Omental fat pad (tissue), 4 donors: ENCODE measurements at places on chromosomes 2 and 18.

- peak; percentile 52 for DNase-seq
These were observed 94.3 kb downstream of the CDCA7 start for GRCh38 chr2:173448938-173449471.

DNA sequence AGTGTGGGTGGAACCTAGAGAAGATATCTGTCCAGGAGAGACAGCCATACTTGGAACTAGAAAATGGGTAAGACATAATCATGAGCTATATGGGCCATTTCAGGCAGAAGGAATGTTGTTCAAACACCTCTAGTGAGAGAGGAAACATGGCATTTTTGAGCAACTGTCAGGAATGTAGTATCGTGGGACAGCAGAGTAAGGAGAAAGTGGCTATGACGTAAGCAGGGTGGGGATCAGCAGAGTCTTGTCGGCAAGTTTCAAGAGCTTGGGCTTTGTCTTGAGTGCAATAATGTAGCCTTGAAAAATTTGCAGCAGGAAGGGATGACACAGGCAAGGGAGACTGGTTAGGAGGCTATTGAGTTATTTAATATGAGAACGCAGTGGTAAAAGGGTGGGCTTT is 20.4 kb downstream of the SERPINB7 start:
- DNase-seq, result no peak

- no peak for DNase-seq
These were observed 217.5 kb downstream of the CYP26B1 start for GRCh38 chr2:71930049-71930681.

GRCh38 chr2:16628314-16628713 is 37.3 kb downstream of the CYRIA start:
- no peak for DNase-seq

- no peak for DNase-seq
These were observed 239.9 kb downstream of the ZNF516 start for GRCh38 chr18:76255070-76255683.

GRCh38 chr2:174776223-174776622 is 12.0 kb upstream of the CHRNA1 start:
- no peak for DNase-seq

- DNase-seq, result no peak
These were observed 83.9 kb downstream of the PAX3 start for GRCh38 chr2:222214885-222215284.

DNA sequence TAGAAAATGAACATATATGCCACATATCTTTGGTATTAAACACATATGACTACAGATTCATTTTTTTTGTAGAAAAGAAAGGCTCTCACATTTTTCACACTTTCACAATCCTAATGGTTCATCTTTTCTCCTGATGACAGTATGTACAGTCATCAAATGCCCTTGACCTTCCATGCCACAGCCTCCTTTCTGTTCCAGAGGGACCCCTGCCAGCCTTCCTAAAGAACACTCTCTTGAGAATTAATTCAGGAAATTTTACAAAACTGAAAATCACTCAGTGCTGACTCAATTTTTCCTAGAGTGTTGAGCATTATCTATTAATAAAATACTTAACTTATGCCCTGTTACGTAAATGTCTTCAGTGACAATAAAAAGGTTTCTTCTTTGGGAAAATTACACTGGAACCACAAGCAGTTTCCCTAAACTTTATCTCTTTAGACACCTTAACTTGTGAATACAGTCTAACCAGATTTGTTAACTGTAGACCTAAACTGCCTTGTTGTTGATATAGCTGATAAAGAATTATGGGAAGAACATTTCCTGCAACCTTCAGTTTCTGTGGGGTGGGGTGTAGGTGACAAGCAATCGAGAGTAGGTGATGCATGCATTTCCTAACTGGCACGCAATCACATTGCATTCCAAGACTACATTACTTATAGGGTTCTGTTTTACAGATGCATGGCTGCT is 15.3 kb upstream of the ACOXL start:
- DNase-seq, result no peak

DNA sequence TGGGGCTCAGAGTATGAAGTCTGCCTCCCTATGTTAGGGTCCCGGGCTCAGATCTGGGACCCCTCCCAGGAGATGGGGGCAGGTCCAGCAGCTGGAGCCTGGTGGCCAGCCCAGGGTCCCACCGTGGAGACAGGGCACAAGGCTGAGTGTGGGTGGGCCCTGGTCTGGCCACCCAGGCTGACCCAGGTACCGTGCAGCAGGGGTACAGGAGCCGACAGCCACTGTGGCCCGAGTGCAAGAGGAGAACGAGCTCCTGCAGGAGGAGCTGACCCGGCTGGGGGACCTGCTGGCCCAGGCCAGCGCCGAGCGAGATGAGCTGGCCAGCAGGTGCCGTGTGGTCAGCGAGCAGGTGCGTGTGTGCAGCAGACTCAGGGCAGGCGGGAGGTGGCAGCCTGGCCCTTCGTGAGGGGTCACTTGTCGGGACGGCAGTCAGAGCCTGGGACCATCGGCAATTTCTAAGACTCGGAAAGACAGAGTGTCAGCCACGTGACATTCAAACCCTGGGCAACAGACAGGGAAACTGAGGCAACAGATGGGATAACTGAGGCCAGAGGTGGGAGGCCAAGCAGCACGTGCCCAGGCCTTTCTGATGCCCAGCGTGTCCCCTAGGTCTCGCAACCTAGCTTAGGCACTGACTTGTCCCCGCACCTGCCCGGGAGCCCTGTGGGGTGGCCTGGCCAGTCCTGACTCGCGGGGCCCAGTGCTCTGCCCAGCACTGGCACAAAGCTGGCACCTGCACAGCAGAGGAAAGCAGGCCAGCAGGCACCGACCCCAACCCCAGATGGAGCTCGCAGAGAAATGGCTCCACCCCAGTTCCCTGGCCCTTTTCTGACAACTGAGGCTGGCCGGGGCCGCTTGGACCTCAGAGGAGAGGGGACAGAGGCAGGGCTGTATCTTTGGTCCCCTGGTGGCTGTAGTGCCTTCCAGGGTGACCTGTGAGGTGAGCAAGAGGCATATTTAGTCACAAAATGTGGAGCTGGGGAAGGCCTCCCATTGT is 13.9 kb downstream of the CROCC2 start:
- no peak for DNase-seq

DNA sequence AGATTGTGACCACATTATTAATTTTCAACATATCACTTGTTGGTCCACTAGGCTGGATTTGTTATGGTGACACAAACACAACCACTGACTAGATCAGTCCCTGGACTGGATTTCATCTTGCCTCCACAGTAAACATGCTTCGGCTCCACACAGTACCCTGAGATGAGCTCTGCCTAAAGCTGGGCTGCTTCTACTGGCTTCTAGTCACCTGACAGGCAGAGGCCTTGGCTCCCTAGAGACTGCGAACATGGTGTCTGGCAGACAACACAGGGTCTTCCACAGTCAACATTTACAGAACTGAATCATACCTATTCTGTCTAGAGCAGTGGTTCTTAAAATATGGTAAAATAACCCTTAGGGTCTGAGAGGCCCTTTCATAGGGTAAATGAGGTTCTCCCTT is 69.2 kb downstream of the RIT2 start:
- no peak for DNase-seq

DNA sequence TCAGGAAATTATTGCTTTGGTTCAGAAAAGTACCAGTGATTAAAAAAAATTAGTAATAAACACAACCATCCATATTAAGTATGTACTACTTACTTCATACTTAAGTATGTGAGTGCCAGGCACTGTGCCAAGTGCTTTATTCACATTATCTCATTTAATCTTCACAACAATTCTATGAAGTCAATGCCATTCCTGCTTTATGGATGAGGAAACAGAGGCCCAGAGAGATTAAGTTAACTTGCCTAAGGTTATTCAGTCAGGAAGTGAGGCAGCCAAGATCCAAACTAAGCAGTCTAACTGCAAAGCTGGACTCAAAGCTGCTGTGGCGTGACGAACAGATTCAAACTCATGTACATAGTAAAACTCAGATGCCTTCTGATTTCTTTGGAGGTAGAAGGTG is 22.3 kb downstream of the DTNB start:
- DNase-seq, result no peak

- no peak for DNase-seq
These were observed 464 bp downstream of the COL4A4 start for GRCh38 chr2:227163485-227163997.

- DNase-seq, result no peak
These were observed 65.7 kb upstream of the CHMP1B start for GRCh38 chr18:11785444-11786055.

- DNase-seq, result no peak
These were observed 13.9 kb downstream of the TMEM17 start for GRCh38 chr2:62492048-62492447.

DNA sequence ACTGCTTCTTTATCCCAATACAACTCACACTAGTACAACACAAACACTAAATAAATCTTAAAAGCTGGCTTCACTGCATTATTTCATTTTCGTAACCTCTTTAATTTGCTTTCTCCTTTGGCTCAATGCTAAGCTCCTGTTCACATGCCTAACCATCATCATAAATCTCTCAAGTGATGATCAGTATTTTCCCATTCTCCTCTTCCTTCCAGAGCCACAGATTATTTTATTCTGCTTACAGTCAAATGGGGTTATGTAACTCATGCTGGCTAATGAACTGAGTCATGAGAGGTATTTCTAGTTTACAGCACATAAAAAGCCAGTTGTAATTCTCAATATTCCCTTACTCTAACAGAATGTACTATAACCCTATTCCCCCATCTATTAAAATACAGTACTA is 350.4 kb upstream of the ZC3H15 start:
- no peak for DNase-seq

DNA sequence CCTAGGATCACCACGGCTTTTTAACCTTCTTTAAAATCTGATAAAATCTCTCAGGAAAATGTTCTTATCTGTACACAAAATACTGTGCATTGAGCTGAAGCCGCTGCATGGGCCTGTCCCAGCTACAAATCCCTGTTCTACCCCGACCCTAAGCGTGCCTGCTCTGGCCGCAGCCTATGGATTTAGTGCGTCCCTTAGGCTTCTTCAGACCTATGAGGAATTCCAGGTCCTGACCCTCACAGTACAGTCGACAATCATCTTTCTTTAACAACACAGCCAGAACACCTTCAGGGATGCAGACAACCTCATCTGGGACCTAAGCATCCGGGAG is 477 bp upstream of the WDCP start:
- no peak for DNase-seq

GRCh38 chr18:79490626-79491041 is 94.9 kb downstream of the NFATC1 start:
- DNase-seq, result no peak

- no peak for DNase-seq
These were observed 59.2 kb downstream of the DOCK10 start for GRCh38 chr2:224982910-224983711.

DNA sequence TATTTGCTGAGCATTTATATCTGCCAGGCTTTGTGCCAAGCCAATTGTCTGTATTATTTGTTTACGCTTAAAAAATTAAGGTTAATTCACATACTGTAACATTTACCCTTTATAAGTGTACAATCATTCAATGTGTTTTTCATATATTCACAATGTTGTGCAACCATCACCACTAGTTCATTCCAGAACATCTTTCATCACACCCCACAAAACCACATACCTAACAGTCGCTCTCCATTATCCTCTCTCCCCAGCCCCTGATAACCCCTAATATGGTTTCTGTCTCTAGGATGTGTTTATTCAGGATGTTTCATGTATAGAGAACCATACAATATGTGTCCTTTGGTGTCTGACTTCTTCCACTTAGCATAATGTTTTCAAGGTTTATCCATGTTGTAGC is 234.1 kb downstream of the INSIG2 start:
- DNase-seq, result no peak

DNA sequence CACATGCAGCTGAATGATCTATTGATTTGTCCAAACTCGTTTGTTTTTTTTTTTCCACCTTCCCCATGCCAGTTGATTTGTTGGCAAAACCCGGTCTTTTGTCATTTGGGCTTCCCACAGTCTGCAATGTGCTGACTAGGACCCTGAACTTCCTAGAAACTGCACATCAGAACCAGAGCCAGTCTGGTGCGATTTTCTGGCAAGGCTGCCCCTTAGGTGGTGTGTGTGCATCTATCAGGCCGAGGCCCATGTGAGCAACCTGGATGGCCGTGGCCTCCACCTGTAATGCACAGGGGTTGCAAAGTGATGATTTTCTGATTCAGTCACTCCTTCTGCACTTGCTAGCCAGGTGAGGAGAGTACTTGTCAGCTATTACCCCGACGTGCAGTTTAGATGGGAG is 47.8 kb downstream of the NCK2 start:
- DNase-seq, result no peak

DNA sequence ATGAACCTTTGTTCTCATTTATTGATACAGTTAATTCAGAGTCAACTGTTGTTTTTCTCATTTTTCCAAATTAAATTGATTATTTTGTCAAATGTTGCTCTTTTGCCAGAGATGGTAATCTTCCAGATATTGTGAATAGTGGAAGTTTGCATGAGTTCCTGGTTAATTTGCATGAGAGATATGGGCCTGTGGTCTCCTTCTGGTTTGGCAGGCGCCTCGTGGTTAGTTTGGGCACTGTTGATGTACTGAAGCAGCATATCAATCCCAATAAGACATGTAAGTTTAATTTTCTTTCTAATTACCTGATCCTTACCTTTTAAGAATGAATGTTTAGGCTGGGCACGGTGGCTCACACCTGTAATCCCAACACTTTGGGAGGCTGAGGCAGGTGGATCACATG is 7.8 kb downstream of the CYP20A1 start:
- DNase-seq, result no peak

- no peak for DNase-seq
These were observed 355.9 kb upstream of the HNRNPA3 start for GRCh38 chr2:176856683-176857082.

- no peak for DNase-seq
These were observed 96.2 kb downstream of the BARD1 start for GRCh38 chr2:214713080-214713830.
